NCI-H1105 (cell line): ENCODE measurements at places on chromosomes 5 and 9.

DNA sequence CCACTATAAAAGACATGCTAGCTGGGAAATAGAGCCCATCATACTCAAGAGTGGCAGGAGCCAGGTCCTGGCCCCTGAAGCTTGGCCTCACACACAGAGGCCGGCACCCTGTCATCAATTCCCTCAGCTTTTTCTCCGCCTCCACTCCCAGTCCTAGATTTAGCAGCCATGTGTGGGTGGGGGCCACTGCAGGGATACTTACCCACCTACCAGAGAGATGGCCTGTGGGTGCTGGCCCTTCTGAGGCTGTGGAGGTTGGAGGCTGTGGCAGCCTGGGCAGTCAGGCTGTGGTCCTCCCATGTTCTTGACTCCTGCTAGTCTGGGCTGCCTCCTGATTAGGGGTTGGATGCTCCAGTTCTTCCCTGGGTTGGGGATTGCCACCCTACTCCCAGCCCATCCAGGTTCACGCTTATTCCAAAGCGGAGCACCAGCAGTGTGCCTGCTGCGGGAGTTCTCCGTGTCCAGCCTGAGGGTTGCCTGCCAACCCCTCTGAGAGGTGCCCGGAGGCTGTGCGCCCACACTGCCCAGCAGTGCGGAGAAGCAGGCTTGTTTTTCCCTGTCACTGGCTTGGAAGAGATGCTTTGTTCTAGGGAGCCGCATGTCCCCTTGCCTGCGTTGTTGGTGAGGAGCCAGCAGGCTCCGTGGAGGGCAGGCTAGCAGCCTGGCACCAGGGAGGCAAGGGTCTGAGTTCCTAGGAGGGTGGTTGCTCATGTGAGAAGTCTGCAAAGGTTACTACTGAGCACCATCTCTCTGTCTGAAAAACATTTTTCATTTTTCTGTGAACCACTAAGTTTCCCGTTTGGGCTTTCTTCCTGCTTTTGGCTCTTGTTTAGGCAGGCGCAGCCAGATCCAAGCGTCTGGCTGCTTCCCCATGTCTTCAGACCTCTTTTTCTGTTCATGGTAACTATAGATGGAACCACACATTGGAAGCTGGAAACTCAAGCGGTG is 7.5 kb downstream of the SLC22A5 start:
- no peak for DNase-seq

- no peak for DNase-seq
Observed at GRCh38 chr5:118519466-118519865, 468.9 kb downstream of the DTWD2 start.

DNA sequence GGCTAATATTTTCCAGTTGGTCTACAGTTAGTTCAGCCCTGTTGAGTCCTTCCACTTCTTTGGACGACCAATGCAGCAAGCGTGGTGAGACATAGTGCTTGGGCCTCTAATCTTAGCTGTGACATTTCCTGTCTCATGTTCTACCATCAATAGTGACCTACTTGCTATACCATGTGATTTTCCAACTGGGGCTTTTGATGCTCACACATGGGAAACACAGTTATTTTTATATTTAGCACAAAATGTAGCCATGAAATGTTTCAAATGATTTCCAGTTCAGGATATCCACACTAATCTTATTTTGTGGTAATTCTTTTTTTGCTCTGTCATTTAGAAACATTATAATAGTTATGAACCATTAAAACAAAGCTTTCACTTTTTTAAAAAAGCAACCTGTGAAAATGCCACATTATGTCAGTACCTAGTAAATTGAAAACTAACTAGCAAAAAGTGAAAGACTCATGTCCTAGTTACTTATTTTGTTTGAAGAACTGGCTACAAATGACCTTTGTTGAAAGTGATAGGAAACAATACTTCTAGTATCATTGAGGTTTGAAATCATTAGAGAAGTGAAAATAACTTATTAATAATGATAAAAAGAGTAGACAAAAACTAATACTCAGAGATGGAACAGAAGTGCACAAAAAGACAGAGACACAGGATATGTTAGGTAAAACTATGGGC is 18.3 kb downstream of the MARCHF3 start:
- no peak for DNase-seq

DNA sequence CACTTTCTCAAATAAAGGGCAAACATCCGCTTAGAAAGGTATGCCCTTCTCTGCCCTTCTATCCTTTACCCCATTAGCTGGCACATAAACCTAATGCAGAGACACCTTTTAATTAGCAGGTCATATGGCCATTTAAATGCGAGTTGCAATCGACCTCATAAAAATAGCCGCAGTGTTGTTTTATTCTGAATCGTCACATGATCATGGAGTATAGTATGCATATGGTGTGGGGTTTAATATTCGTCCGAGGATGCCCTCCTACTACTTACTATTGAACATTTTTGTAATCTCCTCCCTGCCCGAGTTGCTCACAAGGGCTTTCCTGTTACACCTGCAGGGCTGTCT is 72.0 kb downstream of the PIK3R1 start:
- DNase-seq = no peak

DNA sequence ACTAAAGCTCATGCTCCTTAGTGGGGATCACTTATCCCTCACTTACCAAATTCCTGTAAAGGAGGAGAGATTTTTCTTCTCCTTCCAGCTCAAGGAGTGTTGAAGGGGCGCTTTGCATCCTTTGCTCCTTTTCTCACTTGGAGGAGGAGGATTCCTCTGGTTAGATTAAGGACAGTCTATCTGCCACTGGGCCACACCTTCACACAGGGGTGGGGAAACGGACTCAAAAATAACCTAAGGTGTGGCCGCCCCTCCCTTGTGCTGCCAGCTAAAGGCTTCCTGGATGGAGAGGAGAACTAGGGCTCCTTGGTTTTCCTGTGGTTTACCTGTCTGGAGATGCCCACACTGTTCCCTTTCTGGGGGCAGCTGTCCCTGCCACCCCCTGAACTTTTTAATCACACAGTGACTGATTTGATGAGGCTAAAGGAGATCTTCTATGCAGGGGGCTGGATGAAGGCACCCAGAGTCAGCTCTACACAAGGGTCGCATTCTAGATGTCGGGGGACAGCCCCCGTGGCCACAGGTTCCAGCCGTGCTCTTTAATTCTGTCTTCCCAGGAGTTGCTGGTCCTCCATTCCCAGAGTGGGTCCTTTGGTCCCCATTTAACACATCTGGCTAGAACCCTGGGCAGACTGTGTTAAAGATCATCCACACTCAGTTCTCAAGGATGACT is 14.4 kb downstream of the GLRX start:
- DNase-seq = no peak

DNA sequence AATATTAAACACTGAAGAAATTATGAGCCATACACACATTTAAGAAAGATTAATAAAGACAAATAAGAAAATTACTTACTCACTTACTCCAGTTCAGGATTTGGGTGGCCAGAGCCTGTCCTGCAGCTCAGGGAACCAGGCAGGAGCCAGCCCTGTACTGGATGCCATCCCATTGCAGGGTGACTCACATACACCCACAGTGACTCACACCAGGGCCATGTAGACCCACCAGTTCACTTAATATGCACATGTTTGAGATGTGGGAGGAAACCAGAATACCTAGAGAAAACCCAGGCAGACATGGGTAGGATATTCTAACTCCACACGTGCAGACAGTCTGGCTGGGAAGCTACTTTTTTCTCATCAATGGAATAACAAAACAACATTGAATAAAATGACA is 49.6 kb upstream of the ADRB2 start:
- DNase-seq = no peak

GRCh38 chr5:62982348-62982747 is 403.7 kb downstream of the LRRC70 start:
- DNase-seq = no peak

GRCh38 chr9:11546231-11546630 is 933.4 kb upstream of the PTPRD start:
- no peak for DNase-seq

- DNase-seq = no peak
Observed at GRCh38 chr5:74336297-74336696, 304.2 kb downstream of the ENC1 start.

GRCh38 chr9:121825031-121825691 is 173.7 kb downstream of the DAB2IP start:
- no peak for DNase-seq

- no peak for DNase-seq
Observed at GRCh38 chr9:3873818-3874217, 348.0 kb upstream of the RFX3 start.
